Inflammatory macrophage (primary cell): ENCODE measurements at places on chromosomes 4 and X.

GRCh38 chr4:153962311-153963039, 173.6 kb upstream of the SFRP2 start:
- no peak for DNase-seq

DNA sequence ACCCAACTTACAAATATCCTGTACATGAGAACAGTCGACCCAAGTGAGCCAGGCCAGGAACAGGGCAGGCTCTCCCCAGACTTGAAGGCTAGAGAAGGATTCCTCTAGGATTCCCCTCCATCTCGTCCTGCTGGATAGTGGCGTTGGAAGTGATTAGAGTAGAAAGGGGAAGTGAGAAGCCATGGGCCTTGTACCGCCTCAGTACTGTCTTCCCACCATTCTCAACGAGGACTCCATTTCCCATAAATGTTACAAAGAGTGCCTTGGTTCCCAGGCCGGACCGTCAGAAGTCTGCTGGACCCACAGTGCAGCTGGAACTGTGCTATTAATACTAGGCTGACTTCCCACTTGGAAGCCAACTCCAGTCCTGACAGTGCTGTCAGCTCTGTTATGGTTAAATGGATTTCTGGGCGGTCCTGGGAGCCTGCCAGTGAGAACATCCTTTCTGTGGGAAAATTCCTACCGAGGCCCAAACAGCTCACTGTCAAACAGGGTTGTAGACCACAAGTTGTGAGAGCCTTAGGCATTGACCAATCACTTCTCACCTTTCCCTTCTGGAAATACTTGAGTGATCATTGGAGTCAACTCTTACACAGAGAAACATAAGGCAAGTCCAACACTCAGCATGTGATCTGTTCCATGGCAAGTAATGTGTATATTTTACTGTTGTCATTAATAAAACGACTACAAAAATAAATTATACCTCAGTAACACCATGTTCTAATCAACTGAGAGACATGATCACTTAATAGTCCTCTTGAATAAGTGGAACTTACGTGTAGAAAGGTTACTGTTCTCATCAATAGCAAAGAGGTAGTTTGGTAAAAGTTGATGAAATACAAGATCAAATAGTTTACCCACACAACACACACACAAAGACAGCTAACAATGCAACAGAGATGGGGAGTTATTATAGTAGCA, 58.4 kb downstream of the AMELX start:
- peak; percentile 4 for DNase-seq

- no peak for DNase-seq
Observed at GRCh38 chr4:7964890-7965662, 25.4 kb upstream of the AFAP1 start.

GRCh38 chr4:71411981-71412380, 73.2 kb downstream of the SLC4A4 start:
- DNase-seq: no peak

DNA sequence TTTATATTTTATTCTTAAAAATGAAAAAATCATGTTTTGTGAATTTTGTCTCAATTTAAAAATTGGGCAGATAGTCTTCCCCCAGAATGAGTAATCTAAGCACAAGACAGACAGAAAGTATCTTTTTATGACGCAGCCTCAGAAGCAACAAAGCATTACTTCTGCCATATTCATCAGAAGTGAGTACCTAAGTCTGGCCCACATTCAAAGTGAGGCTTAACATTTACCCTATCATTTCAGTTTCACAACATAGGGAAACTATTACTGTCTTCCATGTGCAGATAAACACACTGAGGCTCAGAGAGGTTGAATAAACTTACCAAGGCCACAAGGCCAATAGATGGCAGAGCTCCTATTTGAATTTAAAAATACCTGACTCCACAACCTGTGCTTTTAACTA, 4.4 kb upstream of the PRDX4 start:
- no peak for DNase-seq
